Activated CD8-positive, alpha-beta memory T cell treated with anti-CD3 and anti-CD28 coated beads, Interleukin-2, amount 50 U/mL, for 48 hours (primary cell): ENCODE measurements at places on chromosomes 1 and 21.

DNA sequence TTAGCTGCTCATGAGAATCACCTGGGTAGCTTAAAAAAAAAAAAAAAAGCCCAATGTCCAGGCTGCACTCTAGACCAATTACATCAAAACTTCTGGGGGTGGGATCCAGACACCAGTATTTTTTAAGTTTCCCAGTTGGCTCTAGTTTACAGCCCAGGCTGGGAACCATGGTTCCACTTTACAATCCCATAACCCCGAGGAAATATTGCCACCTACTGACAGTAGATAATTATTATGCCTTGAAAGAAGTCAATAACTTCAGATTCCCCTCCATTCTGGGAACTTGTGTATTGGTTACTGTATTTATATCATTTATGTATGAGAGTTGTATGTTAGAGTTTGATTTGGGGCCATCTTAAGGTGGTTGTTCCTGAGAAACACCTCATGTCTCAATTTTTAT lies 100.2 kb downstream of the SPATA46 start:
- no peak for DNase-seq

GRCh38 chr1:60132108-60132507 lies 58.5 kb upstream of the C1orf87 start:
- no peak for DNase-seq

GRCh38 chr1:89807503-89807902 lies 13.3 kb upstream of the LRRC8D start:
- no peak for DNase-seq

- no peak for DNase-seq
Measured at GRCh38 chr1:25099343-25099951, 132.9 kb downstream of the SYF2 start.

- no peak for DNase-seq
Measured at GRCh38 chr1:206524739-206525364, 17.5 kb downstream of the RASSF5 start.

DNA sequence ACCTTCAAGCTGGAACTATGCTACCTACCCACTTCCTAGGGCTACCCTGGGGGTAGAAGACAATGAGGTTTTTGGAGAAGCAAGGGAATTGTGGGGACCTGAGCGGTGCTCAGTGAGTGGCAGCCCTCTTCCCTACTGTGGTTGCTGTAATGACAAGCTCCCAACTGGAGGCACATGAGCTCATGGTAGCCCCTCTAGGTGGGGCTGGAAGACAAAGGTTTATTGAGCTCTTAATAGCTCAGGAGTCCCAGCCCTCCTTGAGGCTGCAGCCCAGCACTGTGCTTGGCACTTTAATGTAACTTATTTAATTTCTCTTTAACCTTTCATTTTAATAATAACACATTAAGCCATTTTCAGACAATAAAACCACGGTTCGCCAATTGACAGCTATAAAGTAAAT lies 528.9 kb downstream of the OMA1 start:
- DNase-seq, result no peak

DNA sequence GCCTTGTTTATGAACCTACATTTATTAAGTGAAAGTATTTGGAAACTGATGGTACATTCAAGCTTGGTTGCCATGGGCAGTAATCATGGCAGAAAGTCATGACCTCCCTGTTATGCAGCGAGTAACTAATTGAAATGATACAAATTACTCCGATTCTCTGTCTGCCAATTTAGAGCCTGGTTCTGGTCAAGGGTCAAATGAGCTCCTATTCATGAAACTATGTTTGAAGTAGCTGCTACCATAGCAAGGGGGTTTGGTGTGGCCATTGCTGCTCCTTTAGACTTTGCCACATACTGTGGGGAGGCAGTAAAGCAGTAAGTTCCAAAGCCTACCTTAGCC lies 187.2 kb upstream of the FOXD3 start:
- no peak for DNase-seq

DNA sequence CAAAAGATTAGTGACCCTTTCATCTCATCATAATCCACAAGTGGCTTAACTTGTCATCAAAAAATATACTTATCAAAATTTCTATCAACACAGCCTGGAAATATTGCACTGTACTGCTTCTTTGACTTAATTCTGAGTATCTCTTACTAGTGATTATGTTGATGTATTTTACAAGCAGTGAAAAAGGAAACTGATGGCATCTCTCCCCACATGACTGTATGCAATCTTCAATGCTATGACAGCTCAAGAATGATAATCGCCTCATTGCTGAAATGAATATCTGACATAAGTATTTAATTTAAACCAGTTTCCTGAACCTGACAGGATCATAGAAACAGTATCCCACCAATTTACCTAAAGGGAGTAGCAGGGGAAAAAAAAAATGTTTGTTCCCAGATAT lies 79.5 kb downstream of the DPYD start:
- DNase-seq, result no peak

- DNase-seq, result no peak
Measured at GRCh38 chr1:111660204-111661150, 40.9 kb downstream of the RAP1A start.

- no peak for DNase-seq
Measured at GRCh38 chr1:223741861-223742260, 29.5 kb downstream of the CAPN2 start.

DNA sequence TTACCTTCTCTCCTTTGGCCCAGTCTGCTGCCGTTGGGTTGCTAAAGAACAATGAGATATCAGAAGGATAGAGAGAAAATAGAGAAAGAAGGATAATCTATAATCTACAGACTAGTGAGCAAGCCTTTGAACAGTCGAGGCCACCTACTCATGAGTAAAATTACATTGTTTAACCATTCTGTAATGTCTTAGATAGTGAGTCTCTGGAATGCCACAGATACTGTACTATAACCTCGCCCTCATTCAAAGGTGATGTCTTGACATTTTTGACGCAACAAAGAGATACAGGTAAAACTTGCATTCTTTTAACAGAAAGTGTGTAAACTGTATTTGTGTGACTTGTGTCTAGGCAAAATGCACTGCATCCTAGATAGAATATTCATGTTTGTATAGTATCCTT lies 77.9 kb downstream of the LAMC1 start:
- DNase-seq, result no peak
